ENCODE measurements at places on chromosomes 6 and 20.

DNA sequence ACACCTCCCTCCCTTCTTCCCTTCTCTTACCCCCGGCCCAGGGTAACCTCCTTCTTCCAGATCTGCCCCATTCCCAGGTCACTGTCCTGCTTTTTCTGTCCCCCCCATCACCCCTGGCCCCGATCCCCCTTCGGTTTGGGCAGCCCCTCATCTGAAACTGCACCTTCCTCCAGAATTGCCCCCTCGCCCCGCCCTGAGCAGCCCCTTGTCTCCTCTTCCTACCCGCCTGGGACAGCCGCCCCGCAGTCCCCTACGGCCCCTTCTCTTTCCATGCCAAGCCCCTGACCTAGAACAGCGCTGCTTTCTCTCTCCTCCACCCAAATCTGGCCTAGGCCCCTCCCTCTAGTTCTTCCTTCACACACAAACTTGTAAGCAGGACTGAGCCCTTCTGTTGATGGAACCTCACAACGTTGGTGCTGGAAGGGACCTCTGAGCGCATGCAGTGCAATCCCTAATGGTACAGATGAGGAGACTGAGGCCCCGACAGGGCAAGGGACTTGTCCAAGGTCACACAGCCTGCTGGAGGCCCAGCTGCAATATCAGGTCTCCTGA is 630 bp downstream of the PPP2R5D start:
- DNase-seq, result peak; percentile 6

- DNase-seq, result peak; percentile 47
Observed at GRCh38 chr6:49849213-49849907, 17.0 kb downstream of the CRISP1 start.

DNA sequence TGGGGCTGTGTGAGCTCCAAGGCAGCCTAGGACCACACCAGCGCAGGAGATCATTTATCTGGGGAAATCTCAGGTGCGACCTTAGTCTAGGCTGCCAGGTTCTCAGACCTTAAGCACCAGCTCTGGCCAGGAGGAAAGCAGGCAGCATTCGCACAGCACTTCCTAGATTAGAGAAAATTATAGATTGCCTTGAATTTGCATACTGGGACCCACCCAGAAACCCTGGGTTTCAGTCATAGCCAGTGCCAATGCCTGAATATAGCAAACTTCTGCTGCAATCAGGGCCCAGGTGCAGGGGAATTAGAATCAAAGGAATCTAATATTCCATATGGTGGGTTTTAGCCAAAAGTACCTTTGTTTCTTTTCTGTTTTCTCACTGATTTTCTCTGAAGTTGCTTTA is 204.3 kb upstream of the CST7 start:
- DNase-seq, result no peak

DNA sequence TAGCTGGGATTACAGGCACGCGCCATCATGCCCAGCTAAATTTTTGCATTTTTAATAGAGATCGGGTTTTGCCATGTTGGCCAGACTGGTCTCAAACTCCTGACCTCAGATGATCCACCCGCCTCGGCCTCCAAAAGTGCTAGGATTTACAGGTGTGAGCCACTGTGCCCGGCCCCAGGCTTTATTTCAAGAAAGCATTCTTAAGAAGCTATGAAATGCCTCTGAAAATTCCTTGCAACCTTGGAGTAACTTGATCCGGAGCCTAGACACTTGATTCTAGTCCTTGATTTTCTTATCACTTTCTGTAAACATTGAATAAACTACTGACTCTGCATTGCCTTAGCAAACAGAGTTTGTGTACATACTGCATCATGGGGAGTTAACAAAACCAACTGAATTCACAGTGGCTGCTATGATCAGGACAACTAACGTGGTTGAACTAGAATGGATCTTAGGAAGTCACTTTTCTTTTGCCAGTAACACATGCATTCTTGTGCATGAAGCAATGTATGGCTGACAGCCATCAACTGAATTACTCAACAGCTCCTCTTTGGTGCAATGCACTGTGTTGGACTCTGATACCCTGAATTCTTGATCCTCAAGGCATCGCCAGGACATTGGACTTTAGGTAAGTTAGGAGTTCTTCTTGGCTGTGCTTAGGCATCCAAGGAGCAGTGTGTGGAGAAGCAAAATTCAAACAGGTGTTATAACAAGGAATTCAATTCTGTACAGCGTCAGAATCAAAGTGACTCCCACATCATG is 102.8 kb upstream of the TMEM170B start:
- peak; percentile 75 for DNase-seq

DNA sequence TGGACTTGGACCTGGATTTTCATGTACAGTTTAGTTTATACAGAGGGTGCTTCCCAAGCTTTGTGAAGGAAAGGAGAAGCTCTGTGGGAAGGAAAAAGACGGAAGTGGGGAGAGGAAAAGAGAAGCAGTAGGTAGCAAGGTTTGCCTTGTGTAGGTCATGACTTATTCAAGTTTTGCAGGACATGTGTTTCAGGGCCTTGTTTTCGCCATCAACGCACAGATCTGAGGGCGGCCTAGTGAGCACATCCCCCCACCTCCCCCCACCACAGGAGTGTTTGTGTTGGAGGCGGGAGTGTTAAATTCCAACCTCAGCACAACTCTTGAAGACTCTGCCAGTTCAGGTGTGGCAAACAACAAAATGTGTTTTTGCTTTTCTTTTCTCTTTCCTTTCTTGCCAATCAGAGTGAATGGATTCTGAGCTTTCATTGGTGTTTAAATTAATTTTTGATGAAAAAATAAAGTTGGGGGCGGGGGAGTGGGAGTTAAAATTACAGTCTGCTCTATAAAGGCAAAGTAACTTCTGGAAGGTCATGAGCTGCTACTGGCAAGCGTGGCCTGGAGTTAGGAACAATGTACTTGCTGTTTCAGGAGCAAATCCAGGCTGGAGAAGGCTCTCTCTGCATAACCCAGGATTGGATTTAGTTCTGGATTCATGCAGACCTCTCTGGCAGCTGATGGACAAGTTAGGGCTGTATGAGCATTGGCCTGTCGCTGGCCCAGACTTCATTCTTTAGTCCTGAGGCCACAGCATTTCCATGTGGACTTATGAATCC is 338.5 kb downstream of the CD83 start:
- no peak for DNase-seq

DNA sequence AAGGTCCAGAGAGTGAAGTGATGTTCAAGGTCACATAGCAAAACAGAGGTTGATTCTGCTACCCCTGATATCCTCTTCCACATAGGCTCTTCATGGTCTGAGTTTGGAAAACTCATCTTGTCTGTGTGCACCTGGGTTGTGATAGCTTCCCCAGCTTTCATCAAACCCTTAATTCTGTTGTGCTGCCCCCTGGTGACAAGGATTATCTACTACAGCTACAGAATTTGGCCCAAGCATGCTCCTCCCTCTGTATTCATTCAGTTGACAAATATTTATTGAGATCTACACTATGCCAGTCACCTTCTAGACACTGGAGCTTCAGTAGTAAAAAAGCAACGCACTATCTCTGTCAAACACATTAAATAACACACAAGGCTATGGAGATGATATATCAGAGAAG is 50.4 kb downstream of the SMPDL3A start:
- peak; percentile 54 for DNase-seq

- DNase-seq, result peak; percentile 59
Observed at GRCh38 chr6:147782302-147782701, 273.8 kb downstream of the SAMD5 start.

GRCh38 chr6:36599791-36600209 is 5.6 kb downstream of the SRSF3 start:
- DNase-seq, result peak; percentile 27

DNA sequence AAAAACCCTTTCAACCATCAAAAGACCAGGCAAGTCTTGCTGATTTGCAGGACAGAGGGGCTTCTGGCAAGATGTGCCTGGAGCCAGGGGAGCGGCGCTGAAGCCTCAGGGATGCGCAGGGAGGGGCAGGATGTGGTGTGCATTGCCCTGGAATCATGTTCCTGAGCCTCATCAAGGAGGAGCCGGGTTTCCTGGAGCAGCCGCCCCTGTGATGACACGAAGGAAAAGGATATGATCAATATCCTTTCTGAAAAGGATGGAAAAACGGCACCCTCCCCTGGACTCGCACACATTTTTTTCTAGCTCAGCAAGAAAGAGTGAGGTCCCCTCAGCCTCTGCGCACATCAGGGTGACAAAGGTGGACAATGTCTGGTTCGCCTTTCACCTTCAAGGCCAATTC is 173.1 kb upstream of the SSTR4 start:
- peak; percentile 14 for DNase-seq

DNA sequence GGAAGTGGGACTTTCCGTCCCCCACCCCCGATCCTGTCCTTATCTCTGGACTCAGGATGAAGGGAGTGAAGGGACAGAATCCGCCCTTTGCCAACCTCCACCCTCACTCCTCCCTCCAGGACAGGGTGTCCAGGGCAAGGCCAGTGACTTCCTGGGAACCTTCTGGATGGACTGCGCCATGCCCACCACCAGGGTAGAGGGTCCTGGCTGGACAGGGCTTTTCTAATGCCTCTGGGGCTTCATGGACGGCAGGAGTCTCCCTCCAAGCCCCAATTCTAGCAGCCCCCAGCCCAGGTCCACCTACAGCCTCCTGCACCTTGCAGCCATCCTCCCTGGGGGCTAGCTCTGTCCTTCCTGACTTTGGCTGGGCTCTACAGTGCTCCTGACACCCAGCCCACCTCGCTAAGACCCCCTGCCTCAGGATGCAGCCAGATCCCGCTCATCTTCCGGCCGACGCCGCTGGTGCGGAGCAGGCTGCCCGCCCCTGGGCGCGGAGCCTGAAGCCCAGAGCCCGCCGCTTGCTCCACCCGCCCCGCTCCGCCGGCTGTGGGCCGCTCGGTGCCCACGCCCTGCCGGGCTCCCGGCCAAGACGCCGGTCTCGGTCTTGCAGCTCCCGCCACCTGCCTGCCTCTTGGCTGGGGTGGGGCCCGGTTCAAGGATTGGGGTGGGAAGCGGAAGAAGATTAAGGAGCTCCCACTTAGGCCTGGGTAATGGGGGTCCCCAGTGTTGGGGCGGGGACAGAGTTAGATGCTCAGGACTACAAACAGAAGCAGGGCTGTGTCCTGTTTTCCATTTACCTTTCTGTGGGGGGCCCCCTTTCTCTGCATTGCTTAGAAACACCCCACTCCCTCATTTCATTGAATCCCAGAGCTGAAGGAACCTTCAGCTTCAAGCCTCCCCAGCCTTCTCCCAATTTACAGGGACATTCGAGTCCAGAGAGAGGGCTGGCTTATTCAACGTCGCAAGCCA is 72.8 kb downstream of the MDGA1 start:
- DNase-seq, result peak; percentile 22

DNA sequence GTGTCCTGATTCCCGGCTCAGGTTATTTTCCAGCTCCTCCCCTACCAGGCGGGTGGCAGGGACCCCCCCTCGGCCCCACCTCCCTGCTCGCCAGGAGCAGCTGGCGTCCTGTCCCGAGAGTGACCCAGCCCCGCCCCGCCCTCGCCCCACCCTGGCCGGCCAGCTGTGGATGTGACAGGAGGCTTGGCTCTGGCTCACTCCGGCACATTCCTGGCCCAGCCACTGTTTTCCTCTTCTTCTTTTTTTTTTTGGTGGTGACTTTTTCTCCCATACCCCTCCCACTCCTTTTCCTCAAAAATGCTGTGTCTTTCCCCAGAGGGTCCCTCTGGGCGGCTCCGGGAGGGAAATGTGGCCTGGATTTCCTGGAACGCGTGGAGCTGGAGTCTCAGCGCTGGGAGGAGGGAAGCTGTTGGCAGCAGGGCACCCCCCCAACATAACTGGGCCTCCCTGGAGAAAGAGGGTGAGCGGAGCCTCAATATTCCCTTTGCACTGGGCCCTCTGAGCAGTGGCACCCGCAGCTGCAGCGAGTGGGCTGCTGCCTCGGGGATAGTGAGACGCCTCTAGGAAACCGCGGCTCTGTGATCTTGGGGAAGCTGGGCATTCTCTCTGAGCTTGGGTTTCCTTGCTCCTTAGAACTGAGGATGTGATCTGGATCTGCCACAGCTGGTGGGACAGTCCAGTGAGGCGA is 28.3 kb upstream of the CSNK2A1 start:
- DNase-seq, result peak; percentile 54

- no peak for DNase-seq
Observed at GRCh38 chr20:40680161-40680959, 8.7 kb downstream of the MAFB start.

GRCh38 chr6:7878401-7878964 is 32.1 kb downstream of the TXNDC5 start:
- DNase-seq, result no peak

- no peak for DNase-seq
Observed at GRCh38 chr6:164034602-164035140, 620.2 kb downstream of the QKI start.
